Foreskin keratinocyte (primary cell): ENCODE measurements at places on chromosomes 16 and 17. TPM values are rescaled to one million over a fixed set of nuclear protein-coding genes. Genes with fewer than 3 reads are reported as not detected.

Gene SPATA32
- polyA plus RNA-seq, result not detected in 2 replicates

Gene TMEM204
- 4.8 and 12.2 TPM in 2 replicates for polyA plus RNA-seq

Gene PVALEF
- polyA plus RNA-seq, result not detected in 2 replicates

Gene IL34
- polyA plus RNA-seq, result 0.13 and 0.19 TPM in 2 replicates

Gene GFAP
- polyA plus RNA-seq, result 0.13 and 0.17 TPM in 2 replicates

Gene G6PC3
- polyA plus RNA-seq, result 79.4 and 87.6 TPM in 2 replicates

Gene HOXB1
- not detected in 2 replicates for polyA plus RNA-seq

Gene TBC1D24
- 2.5 and 2.9 TPM in 2 replicates for polyA plus RNA-seq

Gene KRT20
- not detected in 2 replicates for polyA plus RNA-seq

Gene KRTAP4-1
- polyA plus RNA-seq, result not detected in 2 replicates

Gene KCNJ16
- not detected in 2 replicates for polyA plus RNA-seq

Gene MTSS2
- polyA plus RNA-seq, result 12.5 and 17.4 TPM in 2 replicates

Gene NPIPB8
- not detected in 2 replicates for polyA plus RNA-seq

Gene PIRT
- polyA plus RNA-seq, result not detected in 2 replicates

Gene CRYBA1
- polyA plus RNA-seq, result not detected in 2 replicates

Gene TBC1D3K
- not detected in 2 replicates for polyA plus RNA-seq

Gene ANKRD13B
- polyA plus RNA-seq, result 6.6 and 7.4 TPM in 2 replicates

Gene NSMCE1
- polyA plus RNA-seq, result 88.8 and 91.5 TPM in 2 replicates

Gene SCGB1C2
- not detected in 2 replicates for polyA plus RNA-seq

Gene TEX19
- 0.02 TPM in 1 of 2 replicates, not detected in the other for polyA plus RNA-seq

Gene UTS2R
- not detected in 2 replicates for polyA plus RNA-seq

Gene PRDM7
- not detected in 2 replicates for polyA plus RNA-seq

Gene PERCC1
- polyA plus RNA-seq, result not detected in 2 replicates

Gene YBX2
- polyA plus RNA-seq, result 0.36 and 0.57 TPM in 2 replicates

Gene HIC1
- 0.99 and 2.4 TPM in 2 replicates for polyA plus RNA-seq

Gene KRT23
- 0.38 and 0.75 TPM in 2 replicates for polyA plus RNA-seq

Gene DHRS7C
- polyA plus RNA-seq, result not detected in 2 replicates

Gene MAZ
- polyA plus RNA-seq, result 154 and 167 TPM in 2 replicates

Gene PYDC1
- not detected in 2 replicates for polyA plus RNA-seq

Gene ASGR2
- polyA plus RNA-seq, result not detected in 2 replicates

Gene KRTAP4-3
- not detected in 2 replicates for polyA plus RNA-seq

Gene TEKT5
- not detected in 2 replicates for polyA plus RNA-seq

Gene CRISPLD2
- polyA plus RNA-seq, result 0.10 and 0.17 TPM in 2 replicates

Gene EFCAB13
- 0.21 and 0.45 TPM in 2 replicates for polyA plus RNA-seq

Gene KRT34
- 12.5 and 21.0 TPM in 2 replicates for polyA plus RNA-seq
